Daoy (cell line): ENCODE measurements at places on chromosomes 16 and 17. TPM values are rescaled to one million over a fixed set of nuclear protein-coding genes. Genes with fewer than 3 reads are reported as not detected.

The TMED6 gene
- not detected in 2 replicates for total RNA-seq

The GPR139 gene
- total RNA-seq = not detected in 2 replicates

The HLF gene
- 0.57 and 0.80 TPM in 2 replicates for total RNA-seq

The CDT1 gene
- 23.1 and 30.6 TPM in 2 replicates for total RNA-seq

The SOST gene
- 0.29 TPM in 1 of 2 replicates, not detected in the other for total RNA-seq

The MRPS23 gene
- 34.0 and 51.2 TPM in 2 replicates for total RNA-seq

The ACAP1 gene
- total RNA-seq = 2.7 TPM in 1 of 2 replicates, not detected in the other

The ZPBP2 gene
- total RNA-seq = not detected in 2 replicates
